ENCODE measurements at places on chromosomes 3 and 15.

- DNase-seq = no peak
Measured at GRCh38 chr3:141940194-141940776, 63.8 kb downstream of the ATP1B3 start.

GRCh38 chr15:74317820-74318375 lies 49.5 kb downstream of the CYP11A1 start:
- no peak for DNase-seq

- no peak for DNase-seq
Measured at GRCh38 chr3:183061391-183062172, 37.7 kb downstream of the MCCC1 start.

DNA sequence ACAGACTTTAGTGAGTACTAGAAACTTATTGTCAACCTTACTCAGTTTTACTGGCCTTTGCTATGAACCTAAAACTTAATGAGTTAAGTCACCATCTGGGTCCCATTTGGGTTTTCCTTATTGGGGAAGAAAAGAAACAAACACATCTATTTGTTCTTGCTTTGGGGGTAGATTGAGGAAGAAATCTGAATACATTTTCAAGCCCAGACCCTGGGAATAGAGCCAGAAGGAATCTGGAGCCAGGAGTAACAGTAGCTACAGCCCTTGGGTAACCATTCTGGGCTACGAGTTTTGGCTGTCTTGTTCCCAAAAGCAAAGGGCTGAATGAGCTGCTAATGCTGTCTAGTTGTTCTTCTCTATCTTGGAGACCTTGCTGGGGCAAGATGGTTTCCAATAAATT lies 16.5 kb downstream of the SLC12A1 start:
- DNase-seq = no peak

- DNase-seq = no peak
Measured at GRCh38 chr3:183411216-183411922, 17.1 kb downstream of the MCF2L2 start.

GRCh38 chr3:195548987-195549386 lies 5.9 kb upstream of the PPP1R2 start:
- no peak for DNase-seq

DNA sequence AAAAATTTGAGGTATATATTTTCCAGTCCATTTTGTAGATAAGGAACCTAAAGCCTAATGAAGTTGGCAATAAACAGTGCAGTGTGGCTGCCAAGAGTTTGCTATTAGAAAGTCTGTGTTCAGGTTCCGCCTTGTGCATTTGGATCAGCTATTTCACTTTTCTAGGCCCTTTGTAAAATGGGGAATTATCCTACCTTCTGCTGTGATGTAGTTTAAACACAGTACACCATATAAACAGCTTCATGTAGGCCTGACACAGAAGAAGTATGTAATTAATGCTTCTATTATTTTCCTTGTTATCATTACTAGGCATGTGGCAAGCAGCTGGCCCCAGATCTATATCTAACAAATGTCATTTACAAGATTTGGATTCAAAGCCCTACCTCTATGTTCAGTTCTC lies 456.3 kb downstream of the GABRG3 start:
- DNase-seq = no peak

DNA sequence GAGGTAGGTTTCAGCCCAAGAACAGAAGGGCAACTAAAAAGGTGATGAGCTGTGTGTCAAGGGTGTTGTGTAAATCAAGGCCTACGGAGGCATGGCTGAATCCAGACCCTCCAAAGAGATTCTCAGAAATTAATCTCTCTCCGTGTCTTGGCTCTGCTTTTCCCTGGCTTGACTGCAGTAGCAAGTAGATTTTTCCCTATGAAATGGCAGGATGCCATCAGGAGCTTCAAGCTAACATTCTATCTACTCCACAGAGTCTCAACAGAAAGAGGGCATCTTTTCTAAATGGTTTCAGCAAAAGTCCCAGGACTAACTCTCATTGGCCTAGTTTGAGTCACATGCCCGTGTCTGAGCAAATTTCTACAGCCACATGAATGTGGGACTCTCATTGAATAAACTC lies 58.3 kb downstream of the LSM3 start:
- no peak for DNase-seq

GRCh38 chr3:115806501-115806900 lies 183.2 kb downstream of the GAP43 start:
- DNase-seq = no peak

- DNase-seq = no peak
Measured at GRCh38 chr3:56361731-56362130, 106.5 kb downstream of the ERC2 start.

DNA sequence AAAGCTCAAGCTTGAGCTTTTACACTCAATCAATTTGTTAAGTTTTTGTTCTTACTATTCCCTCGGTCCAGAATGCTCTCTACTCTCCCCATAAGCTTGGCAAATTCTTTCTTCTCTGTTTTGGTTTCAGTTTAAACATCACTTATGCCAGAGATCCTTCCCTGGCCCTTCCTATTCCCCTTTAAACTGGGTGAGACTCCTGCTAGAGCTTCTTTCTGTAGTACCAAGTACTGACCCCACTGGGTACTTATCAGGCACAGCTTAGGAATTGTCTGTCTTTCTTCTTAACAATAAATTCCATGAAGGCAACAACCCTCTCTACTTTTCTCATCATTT lies 76.7 kb upstream of the PHLDB2 start:
- no peak for DNase-seq

- DNase-seq = no peak
Measured at GRCh38 chr3:50574444-50574831, 5.1 kb downstream of the HEMK1 start.

GRCh38 chr15:77024273-77025082 lies 29.6 kb downstream of the PSTPIP1 start:
- no peak for DNase-seq

DNA sequence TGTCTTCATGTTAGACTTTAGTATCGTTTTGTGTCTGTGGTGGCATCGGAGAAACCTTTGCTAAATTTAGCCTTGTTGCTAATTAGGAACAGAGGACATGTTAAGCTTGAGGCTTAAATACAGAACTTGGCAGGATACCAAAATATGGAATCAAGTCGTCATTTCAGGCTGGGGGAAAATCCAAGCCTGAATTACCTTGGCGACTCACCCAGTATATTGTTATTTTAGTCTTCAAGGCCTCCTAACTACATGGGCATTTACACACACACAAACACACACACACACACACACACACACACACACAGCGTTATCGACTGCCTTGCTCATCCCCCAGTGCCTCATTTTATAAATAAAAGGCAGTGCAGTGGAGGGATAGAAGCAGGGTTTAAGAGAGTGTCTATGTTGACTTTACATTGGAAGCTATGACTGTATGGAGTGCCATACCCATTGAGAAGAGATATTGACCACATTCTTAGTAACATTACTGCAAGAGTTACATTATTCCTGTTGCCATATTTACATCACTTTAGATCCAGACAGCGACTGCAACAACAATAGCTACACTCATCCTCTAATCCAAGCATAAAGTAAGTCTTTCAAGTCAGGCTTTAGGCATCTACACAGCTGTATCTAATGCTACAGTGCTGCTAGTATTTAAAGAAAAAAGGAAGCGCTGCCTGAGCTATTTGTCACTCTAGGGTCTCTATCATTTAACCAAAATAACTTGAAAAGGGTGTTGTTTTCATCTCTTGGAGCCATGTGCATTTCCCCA lies 210.8 kb upstream of the SEMA6D start:
- DNase-seq = no peak

- DNase-seq = no peak
Measured at GRCh38 chr3:135809021-135809634, 156.4 kb upstream of the PPP2R3A start.

GRCh38 chr3:79111375-79112052 lies 656.3 kb downstream of the ROBO1 start:
- no peak for DNase-seq

DNA sequence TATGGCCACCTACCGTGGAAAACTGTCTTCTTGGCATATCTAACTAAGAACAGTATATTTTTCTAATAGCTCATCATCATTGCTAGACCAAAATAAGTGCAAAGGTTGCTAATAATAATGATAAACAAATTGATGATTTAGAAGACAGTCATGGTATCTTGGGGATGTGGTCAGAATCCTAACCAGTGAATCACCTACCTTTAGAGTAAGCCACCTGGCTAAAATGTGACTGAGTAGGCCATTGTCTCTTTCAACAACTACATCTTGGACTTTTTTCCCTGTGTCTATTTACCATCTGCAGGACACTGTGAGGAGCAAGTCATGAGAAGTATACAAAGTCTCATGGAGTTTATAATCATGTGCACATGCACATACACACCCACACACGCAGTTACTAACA lies 273.5 kb upstream of the SEMA6D start:
- no peak for DNase-seq

- DNase-seq = no peak
Measured at GRCh38 chr3:128231606-128232005, 78.3 kb downstream of the EEFSEC start.

GRCh38 chr3:129756871-129757270 lies 136.6 kb downstream of the TMCC1 start:
- no peak for DNase-seq

All from stimulated activated CD8-positive, alpha-beta memory T cell treated with anti-CD3 and anti-CD28 coated beads, Interleukin-4, amount 100 ng/mL, for 1 hour (primary cell).